ENCODE measurements at places on chromosomes 12 and 14.

- DNase-seq, result no peak
Observed at GRCh38 chr12:99418379-99418778, 229.2 kb upstream of the GARIN6 start.

DNA sequence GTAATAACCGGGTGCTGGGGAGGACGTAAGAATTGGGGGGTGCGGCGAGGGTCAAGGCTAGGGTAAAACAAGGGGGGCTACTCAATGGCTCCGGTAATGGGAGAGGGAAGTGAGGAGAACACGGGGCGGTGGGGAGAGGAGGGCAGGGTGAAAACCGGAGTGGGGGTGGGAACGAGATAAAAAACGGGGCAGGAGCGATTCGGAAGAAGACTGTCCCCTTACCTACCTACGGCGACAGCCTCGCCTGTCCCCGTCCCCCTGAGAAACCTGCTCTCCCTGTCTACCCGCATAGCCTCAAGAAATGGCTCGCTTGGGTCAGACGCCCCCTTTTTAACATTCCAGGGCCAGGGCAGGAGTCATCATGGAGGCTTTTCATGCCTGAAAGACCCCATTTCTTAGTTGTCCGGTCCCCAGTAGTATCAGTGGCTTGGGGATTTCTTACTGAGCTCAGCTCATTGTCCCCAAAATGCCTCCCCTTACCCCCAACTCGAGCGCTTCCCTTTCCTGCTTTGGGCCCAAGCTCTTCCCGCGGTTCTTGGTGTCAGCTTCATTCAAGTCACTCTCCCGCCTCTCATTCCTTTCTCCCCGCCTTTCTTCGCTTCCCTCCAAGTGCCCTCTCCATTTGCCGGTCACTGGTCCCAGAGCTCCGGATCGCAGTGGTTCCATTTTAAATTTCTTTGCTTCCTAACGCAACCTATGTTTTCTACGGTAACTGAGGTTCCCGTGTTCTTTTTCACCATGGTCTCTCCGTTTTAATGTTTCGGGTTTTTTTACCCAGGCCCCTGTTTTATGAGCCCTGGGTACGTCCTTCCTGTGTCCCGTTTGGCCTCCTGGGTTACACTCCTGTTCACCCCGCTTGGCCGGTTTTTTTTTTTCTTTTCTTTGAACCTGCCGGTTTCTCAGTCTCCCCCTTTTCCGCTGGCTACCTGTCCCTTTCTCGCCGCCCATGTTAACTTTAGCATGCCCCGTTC is 1.2 kb upstream of the WSB2 start:
- peak; percentile 61 for DNase-seq

GRCh38 chr12:44159216-44159615 is 323.3 kb downstream of the TMEM117 start:
- DNase-seq, result no peak

DNA sequence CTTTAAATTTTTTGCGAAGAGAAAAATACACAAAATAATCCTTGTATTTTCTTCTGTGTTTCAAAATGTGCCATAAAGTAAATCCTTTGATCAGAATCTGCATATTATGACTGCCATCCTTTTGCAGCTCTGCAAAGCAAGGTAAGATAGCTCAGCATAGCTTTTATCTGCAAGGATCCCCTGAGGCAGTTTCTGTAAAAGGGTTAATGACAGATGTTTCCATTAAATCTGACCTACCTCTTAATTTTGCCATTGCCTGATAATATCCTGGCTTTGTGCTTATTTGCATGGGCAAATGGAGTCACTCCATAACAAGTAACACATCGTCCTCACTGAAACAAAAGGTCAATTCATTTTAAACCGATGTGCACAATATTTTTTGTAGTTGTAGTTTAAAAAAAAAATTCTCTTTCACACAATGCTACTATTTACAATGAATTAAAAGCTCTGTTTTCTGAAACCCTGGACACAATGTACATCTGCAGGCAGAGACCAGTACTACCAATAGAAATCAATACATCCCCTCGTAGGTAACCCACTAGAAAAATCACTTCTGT is 108.5 kb upstream of the SOX5 start:
- DNase-seq, result no peak
